Renal cortical epithelial cell (primary cell): ENCODE measurements at places on chromosomes 3 and 15.
A peak's percentile ranks its signal among the peaks of the same experiment; 100 is the strongest.

- DNase-seq: no peak
Observed at GRCh38 chr3:158452334-158452733, 118.7 kb upstream of the MLF1 start.

- DNase-seq: no peak
Observed at GRCh38 chr3:13894096-13894806, 14.4 kb upstream of the WNT7A start.

GRCh38 chr15:60044636-60045270 lies 40.6 kb downstream of the FOXB1 start:
- no peak for DNase-seq

DNA sequence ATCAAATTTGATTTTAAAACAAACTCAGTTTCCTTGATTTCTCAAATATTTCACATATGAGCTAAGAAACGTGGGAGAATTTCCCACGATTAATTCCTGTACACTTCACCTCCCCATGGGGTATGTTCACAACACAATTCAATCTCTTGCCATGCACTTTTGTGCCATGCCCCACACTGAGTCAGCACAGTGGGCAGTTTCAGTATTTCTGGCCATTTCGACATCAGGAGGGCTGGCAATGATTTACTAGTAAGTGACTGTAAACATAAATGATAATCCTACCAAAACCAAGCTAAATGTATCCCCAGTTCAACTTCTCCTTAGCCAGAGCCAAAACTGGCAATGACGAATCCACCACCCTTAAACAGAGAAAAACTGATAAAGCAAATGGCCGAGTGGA lies 293.6 kb downstream of the FGF12 start:
- DNase-seq: peak; percentile 97

DNA sequence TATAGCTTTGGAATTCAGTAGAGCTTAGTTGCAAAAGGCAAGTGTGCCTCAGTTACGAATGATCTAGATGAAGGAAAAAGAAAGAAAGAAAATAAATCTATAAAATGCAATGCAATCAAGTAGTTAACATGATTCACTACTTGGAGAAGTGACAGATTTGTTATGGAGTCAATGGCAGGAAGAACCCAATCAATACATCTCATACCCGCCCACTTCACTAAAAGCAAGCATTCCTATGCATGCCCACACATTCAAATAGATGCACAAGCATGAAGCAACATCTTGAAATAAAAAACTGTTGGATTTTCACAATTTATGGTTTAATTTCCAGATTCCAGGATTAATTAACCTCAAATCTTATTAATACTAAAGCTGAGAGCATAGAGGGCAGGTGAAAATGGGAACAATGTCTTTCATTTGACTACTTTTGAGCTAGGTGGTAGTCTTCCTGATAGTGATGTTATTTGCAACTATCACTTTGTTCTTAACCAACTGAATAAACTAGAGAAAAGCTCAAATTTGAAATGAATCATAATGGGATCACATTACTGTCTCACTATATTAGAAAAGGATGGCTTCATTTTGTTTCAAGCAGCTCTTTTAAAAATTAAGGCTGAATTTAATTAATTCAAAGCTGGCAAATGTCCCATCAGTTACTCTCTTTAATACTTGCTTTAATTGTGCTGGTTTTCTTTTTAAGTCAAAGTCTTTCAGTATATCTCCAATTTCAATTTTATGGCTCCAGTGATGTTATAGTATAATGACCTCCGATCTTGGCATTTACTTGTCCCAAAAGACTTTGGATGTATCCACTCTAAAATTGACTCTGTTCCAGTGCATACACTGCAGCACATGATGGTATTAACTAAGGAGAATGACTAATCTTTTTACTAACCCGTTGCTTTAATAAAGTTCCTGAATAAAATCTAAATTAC lies 46.7 kb upstream of the CCDC50 start:
- no peak for DNase-seq

- peak; percentile 78 for DNase-seq
Observed at GRCh38 chr3:30426293-30426993, 180.0 kb upstream of the TGFBR2 start.

GRCh38 chr15:50886611-50887345 lies 21.7 kb upstream of the AP4E1 start:
- DNase-seq: no peak

- peak; percentile 7 for DNase-seq
Observed at GRCh38 chr3:167839460-167840134, 104.1 kb downstream of the SERPINI1 start.

DNA sequence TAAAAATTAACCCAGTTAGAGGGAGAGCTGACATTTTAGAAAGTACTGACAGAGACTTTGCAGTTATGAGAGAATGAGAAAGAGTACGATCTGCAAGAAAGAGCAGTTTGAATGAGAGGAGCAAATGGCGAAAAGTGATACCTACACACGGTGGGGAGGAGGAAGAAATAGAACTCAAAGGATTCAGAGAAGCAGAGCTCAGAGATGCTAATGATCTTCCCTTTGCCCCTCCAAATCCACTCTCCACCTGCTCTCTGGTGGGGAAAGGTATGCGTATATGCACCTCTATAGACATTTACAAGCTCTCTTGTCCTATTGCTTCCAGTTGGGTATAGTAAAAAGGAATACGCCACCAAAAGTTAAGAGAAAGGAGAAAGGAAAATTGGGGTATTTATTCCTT lies 123.3 kb upstream of the TTC14 start:
- no peak for DNase-seq

DNA sequence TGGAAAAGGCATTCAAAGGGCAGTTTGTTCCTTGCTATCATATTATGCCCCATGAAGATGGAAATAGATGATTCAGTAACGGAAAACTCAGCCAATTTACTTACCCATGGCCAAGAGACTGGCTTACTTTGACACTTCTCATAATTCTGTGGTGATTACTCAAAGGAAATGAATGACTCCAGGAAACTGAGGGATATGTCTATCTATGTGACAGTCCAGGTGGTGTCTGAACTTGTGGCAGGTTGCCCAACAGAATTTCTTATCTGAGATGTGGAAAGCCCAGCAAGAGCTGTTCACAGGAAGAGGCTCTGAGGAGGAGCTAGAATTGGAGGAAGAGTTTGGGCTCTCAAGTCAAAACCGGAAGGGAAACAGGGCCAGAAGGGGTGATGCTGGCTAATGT lies 91.2 kb downstream of the KCNAB1 start:
- peak; percentile 16 for DNase-seq

DNA sequence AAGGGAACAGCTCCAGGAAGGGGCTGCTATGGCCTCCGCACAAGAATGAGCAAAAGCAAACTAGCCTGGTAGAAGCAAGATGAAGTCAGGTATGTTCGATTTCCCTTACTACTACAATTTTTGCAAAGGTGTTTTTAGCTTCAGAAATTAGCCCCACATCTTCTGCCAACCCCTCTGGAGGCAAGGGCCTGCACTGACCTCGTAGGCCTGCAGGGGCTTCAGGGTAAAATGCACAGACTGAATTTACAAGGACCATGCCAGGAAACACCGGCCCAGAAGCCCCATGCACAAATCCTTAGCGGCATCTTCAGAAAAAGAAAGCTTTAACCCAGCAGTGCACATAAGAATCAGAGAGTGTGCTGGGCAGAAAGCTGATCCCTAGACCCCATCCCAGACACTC lies 53.0 kb downstream of the SLC6A1 start:
- no peak for DNase-seq

DNA sequence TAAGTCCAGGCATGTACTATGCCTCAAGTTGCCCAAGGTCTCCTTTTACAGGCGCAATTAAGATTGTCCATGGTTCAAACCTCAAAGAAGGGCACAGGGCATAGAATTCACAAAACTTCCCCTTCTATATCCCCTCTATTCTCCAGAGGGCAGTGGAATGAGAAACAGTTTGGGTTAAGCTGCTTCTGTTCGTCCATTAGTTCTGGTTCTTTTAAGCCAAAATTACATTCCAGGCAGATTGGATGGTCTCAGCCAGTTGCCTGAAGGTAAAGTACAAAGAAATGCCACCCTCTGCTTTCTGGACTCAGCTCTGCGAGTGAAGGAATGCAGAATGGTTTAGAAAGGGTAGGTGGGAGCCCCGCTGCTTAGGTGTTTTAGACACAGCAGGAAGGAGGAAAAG lies 200.7 kb downstream of the GREM1 start:
- DNase-seq: no peak

- DNase-seq: peak; percentile 8
Observed at GRCh38 chr3:136995652-136996051, 37.9 kb downstream of the IL20RB start.

DNA sequence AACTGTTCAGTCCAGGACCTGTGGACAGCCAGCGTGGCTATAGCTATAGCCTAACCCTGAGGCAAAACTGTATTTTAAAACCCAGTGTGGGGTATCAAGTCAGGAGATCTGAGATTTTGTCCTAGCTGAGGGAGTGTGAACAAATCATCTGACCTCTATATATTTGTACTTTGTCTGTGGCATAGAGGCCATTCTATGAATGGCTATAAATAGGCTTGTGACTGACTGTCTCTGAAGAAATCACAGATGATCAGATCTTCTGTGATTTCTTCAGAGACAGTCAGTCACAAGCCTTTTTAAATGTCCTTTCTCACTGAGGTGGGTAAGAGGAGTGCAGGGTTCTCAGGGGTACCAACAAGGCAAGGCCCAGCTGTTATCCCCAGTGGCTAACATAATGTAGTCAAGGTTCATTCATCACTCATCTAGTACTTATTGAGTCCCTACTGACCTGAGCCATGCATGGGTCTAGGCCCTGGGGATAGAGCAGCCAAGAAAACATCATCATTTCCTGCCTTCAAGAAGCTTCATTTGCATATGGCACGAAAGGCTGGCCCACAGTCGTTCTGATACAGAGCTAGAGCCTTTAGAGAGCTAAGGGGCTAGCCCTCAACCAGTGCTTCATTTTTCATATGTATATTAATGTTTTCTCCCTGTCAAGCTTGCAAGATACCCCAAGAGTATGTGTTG lies 53.3 kb downstream of the TIPARP start:
- DNase-seq: no peak

DNA sequence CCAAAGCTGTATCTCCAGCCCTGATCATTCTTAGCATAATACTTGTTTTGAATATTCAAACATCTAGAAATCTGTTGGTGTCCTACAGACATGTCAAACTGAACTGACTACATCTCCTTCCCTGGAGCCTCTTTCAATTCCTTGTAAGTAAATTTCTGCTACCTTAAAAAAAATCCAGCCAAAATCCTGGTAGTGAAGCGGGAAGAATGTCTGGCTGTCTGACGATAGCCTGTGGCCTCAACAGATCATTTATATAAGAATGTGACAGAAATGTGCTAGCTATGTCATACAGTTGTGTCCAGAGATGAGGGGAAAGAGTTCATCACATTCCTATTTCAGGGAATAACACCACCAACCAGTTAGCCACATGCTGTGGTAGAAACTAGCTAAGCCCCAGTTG lies 18.6 kb upstream of the TM6SF1 start:
- DNase-seq: no peak

DNA sequence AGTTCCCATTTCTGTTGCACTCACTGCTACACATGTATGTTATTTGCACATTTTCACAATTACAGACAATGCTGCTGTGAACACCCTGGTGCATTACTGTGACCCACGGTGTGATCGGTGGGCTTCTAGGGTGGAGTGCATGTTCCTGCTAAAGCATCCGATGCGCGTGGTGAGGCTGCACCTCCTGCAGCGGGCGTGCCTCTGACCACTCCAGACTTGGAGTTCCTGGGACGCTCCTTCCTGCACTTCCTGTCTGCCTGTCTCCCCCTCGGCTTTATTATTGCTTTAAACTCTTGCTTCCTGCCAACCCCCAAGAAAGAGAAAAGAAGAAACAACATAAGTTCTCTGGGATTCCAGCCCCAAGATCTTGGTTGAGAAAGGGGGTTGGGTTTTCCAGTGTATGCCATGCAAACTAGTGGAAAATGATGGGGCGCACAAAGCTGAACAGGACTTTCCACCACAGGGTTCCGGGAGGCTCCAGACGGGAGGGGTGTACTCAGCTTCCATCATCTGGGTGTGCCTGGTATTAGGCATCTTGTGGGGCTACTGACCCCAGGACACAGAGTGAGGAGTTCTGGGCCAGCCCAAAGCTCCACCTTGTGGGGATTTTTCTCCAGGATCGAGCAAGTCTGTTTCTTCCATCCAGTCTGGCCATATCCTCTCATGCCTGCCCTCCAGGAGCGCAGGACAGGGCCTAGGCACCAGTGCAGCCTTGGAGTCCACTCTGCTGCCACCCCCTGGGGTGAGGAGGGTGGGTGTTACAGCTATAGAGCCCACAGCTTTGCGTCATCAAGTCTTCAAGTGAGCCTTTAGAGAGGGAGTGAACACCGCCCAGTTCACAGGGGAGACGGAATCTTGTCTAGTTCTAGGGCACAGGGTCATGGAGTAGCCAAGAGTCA lies 11.2 kb downstream of the RPL32 start:
- no peak for DNase-seq

- no peak for DNase-seq
Observed at GRCh38 chr3:124810970-124811369, 76.2 kb downstream of the ITGB5 start.
